ENCODE measurements at places on chromosomes 7 and 10.

GRCh38 chr10:70197235-70197945 lies 27.1 kb upstream of the SAR1A start:
- no peaks in the 10 kb centered on the region for H3K27me3 ChIP-seq
- H3K36me3 ChIP-seq: no peaks in the 10 kb centered on the region
- no peak for DNase-seq
- peaks cover 4% of the 10 kb centered on the region for H3K4me1 ChIP-seq
- no peak overlapping the region for H3K4me3 ChIP-seq

- H3K4me1 ChIP-seq: peaks cover 9% of the 10 kb centered on the region
- H3K27me3 ChIP-seq: no peaks in the 10 kb centered on the region
- no peak for DNase-seq
Observed at GRCh38 chr7:128790315-128791041, 1.3 kb upstream of the CCDC136 start.

DNA sequence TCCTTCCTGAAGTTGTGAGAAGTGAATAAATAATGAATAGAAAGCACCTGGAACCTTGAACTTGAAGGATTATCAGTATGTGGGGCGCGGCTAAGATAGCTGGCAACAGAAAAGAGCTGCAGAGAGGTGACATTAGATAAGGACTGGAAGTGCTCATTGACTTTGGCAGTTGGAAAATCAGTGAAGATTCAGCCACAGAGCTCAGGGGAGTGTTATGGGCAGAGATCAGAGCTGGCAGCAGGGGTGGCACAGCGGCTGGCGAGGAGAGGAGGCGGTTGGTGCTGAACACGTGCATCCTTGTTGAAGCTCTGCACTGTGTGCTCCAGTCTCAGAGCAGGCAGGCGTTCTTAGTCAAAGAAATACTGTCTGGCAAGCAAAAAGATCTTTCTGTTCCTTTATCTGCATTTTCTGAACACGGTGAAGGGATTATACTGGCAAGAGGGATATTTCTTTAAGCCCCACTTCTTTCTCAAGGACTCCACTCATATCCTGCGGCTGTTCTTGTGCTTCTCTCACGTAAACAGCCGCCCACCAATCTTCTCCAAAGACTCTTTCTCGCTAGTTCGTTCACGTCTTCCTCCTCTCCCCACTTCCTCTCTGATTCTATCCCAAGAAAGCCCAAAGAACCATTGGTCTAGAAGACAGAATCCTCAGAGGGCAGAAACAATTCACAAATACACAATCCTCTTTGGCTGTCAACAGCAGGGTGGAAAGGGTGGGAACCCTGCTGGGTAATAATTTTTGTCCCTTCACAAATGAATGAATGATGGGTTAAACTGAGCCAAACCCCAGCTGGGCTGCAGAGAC lies 38.6 kb upstream of the ADD3 start:
- H3K27ac ChIP-seq: peak overlapping the region; percentile 13
- H3K27me3 ChIP-seq: no peaks in the 10 kb centered on the region
- no peak for DNase-seq
- no peak overlapping the region for H3K4me3 ChIP-seq

DNA sequence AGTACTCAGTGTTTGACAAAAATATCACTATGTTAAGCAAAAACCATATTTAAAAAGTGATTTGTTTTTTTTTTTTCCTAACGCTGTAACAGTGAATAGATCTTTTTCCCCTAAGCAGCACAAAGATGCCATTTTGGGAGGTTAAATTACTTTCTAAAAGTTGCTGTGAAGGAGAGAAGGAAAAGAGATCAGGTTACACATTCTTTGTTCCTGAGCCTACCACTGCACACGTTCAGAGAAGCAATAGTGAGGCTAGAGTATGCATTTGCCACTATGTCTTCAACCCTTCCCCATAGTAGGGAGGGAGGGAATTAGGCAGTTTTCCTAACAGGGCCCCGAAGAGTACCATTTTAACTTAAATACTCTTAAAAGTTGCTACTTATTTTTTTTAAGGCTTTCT lies 38.9 kb downstream of the BMPR1A start:
- no peaks in the 10 kb centered on the region for H3K4me1 ChIP-seq
- peaks cover 7% of the 10 kb centered on the region for H3K36me3 ChIP-seq
- DNase-seq: no peak
- H3K27me3 ChIP-seq: no peaks in the 10 kb centered on the region

DNA sequence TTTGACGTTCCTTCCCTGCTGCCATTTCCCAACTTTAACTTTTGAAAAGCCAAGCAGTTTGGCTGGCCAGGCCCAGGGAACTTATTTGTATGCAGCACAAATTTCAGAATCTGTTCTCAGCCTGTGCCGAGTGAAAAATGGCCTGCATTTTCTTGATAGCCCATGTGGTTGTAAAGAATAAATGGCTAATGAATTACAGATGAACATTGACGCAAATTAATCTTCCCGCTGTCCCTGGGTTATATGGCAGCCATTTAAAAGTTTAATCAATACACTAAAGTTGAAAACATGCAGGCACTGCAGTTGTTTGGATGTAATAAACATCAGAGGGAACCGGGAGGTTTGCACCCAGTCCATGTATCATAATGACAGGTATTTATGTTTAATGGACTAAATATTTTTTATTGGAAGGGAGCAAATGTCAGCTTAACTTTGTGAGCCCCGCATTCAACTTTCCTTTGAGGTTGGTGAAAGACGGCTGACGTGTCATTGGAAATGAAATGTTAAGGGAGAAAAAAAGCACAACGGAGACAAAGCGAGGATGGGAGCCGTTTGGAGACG lies 1092.4 kb downstream of the LRMDA start:
- H3K36me3 ChIP-seq: no peaks in the 10 kb centered on the region
- no peak overlapping the region for H3K4me3 ChIP-seq
- no peaks in the 10 kb centered on the region for H3K4me1 ChIP-seq
- no peak overlapping the region for H3K27ac ChIP-seq
- no peaks in the 10 kb centered on the region for H3K27me3 ChIP-seq

DNA sequence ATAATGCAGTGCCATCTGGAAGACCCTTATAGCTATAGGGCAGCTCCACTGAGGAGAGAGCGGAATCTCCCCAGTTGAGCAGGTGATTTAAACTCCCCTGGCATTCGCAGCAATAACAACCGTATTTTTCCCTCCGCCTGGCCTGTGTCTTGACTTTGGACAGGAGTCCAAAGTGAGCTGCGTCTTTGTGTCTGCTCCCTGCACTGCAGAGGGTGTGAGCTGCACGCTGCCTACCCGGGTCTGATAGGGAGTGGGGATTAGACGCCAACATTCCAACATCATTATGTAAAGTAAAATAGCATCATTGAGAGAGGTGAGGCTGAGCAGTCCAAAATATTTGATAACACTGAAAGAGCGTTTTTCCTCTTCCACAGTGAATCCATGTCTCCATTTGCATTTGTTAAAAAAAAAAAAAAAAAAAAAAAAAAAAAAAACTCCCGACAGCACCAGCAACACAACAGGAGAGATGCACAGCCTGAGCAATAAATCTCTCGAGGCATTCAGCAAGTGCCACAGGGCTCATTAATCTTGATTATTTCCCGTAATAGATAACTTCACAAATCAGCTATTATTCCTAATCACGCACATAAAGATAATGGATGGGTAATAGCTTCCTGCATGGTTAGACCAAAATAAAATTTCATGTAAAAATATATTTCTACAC lies 68.6 kb downstream of the CELF2 start:
- H3K4me3 ChIP-seq: no peak overlapping the region
- peaks cover 43% of the 10 kb centered on the region for H3K4me1 ChIP-seq
- no peaks in the 10 kb centered on the region for H3K27me3 ChIP-seq

- H3K27me3 ChIP-seq: no peaks in the 10 kb centered on the region
- H3K36me3 ChIP-seq: no peaks in the 10 kb centered on the region
- no peak overlapping the region for H3K4me3 ChIP-seq
- H3K4me1 ChIP-seq: no peaks in the 10 kb centered on the region
- no peak for DNase-seq
- H3K27ac ChIP-seq: no peak overlapping the region
Observed at GRCh38 chr7:17618652-17618974, 320.2 kb downstream of the AHR start.

All from tibial nerve (tissue), 4 donors.